Aorta (tissue), 5 donors: ENCODE measurements at places on chromosomes 6 and 20.

GRCh38 chr6:161437851-161438250 is 164.0 kb upstream of the AGPAT4 start:
- DNase-seq: no peak

DNA sequence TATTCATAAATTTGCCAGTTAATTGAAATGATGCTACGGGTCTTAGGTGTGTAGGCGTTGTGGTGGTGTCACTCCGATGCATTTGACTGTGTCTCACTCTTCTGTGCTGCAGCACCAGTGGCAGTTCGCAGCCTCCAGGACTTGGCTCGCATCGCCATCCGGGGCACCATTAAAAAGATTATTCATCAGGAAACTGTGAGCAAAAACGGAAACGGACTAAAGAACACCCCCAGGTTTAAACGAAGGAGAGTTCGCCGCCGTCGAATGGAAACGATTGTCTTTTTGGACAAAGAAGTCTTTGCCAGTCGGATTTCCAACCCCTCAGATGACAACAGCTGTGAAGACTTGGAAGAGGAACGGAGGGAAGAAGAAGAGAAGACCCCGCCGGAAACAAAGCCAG is 17.6 kb downstream of the PCMTD2 start:
- DNase-seq: no peak

- no peak for DNase-seq
Measured at GRCh38 chr6:111894272-111894671, 21.0 kb upstream of the FYN start.

- no peak for DNase-seq
Measured at GRCh38 chr20:51249215-51249614, 226.3 kb upstream of the KCNG1 start.

- no peak for DNase-seq
Measured at GRCh38 chr20:12054556-12054955, 136.9 kb downstream of the BTBD3 start.

- no peak for DNase-seq
Measured at GRCh38 chr6:98959631-98960030, 11.9 kb upstream of the FBXL4 start.

- DNase-seq: no peak
Measured at GRCh38 chr6:119459207-119459974, 109.8 kb upstream of the MAN1A1 start.

GRCh38 chr6:43746613-43747102 is 23.4 kb upstream of the VEGFA start:
- DNase-seq: no peak

GRCh38 chr20:53635221-53635620 is 41.6 kb upstream of the ZNF217 start:
- no peak for DNase-seq

DNA sequence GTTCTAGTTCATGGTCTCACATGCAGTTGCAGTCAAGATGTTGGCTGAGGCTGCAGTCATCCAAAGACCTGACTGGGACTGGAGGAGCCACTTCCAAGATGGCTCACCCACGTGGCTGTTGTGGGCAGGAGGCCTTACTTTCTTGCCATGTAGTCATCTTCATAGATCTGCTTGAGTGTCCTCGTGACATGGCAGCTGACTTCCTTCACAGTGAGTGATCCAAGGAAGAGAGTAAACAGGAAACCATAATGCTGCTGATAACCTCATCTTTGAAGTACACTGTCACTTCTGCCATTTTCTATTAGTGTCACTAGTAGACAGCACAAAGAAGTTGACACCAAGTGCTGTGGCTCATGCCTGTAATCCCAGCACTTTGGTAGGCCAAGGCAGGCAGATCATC is 40.1 kb upstream of the AKIRIN2 start:
- DNase-seq: no peak

DNA sequence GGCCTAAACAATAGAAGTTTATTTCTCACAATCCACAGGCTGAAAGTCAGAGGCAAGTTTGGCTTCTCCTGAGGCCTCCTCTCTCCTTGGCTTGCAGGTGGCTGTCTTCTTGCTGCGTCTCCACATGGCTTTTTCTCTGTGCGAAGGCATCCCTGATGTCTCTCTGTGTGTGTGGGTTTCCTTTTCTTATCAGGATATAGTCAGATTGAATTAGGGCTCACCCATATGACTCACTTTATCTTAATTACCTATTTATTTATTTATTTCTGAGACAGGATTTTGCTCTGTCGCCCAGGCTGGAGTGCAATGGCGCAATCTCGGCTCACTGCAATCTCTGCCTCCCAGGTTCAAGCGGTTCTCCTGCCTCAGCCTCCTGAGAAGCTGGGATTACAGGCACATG is 30.7 kb downstream of the LINC00237 start:
- no peak for DNase-seq

- DNase-seq: no peak
Measured at GRCh38 chr6:166026586-166027126, 141.0 kb downstream of the TBXT start.

GRCh38 chr6:107604549-107604948 is 114.6 kb downstream of the SOBP start:
- no peak for DNase-seq

GRCh38 chr6:89749918-89750317 is 69.7 kb downstream of the MDN1 start:
- no peak for DNase-seq

- DNase-seq: no peak
Measured at GRCh38 chr20:59340201-59340885, 39.9 kb downstream of the EDN3 start.

DNA sequence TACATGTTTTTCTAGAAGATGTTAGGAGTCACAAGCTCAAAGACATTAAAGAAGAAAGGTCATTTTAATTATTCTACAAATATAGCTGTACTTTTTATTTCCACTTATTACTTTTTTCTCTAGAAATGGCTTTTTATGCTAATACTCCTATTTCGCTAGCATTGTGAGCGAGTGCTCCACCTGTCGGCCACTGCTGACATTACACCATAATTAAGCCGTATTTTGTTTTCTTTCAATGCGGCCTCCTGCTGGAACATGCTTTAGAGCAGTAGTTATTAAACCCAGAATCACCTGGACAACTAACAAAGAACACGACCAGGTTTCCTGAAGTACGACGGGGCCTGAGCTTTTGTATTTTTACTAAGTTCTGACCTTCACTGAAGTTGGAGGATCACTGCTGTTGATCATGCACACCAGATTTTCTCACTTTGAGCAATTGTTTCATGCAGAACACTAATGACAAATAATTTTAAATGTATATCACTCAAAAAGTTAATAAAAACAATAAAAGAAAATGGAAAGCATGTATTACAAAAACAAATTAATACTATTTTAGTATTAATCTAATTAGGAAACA is 74.1 kb upstream of the PAK5 start:
- DNase-seq: no peak
